Airway epithelial cell (primary cell): ENCODE measurements at places on chromosomes 7 and 10. TPM values are rescaled to one million over a fixed set of nuclear protein-coding genes. Genes with fewer than 3 reads are reported as not detected.

GATA3 gene
- 0.09 and 0.35 TPM in 2 replicates for total RNA-seq

SFR1 gene
- total RNA-seq: 9.1 and 9.4 TPM in 2 replicates

OR2A42 gene
- total RNA-seq: not detected in 2 replicates

IDE gene
- total RNA-seq: 20.5 and 23.9 TPM in 2 replicates

SORCS3 gene
- not detected in 2 replicates for total RNA-seq

UCMA gene
- total RNA-seq: not detected in 2 replicates

DENND11 gene
- 6.4 and 8.7 TPM in 2 replicates for total RNA-seq
